ENCODE measurements at places on chromosomes 1 and 21.

DNA sequence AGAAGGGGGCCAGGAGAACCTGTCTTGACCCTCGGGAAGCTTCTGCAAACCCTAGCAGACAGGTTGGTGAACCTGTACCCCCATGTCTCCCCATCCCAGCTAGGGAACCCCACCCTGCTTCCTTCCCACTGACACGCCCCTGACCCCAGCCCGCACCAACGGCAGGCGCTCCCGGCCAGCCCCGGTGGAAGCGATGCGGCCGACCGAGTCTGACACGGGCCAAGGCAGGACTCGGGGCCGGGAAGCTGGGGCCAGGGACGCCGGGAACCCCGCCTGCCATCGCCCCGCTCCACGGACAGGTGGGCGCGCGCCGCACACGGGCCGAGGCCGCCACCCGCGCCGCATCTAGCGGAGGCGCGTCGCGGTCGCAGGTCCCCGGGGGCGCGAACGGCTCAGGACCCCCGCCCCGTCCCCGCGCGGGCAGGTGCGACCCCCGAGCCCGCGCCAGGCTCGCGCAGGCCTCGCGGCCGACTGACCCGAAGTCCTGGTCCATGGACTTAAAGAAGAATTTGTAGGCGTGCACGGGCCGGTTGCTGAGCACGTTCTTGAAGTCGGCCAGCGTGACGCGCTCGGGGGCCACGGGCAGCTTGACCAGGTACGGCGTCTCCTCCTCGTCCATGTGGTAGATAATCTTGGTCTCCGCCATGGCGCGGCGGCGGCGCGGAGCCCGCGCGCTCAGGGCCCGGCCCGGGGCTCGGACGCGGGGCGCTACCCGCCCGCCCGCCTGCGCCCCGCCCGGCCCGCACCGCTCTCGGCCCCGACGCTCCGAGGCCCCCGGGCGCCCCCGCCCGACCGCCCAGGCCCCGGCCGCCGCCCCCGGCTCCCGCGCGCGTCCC is 580 bp downstream of the DVL1 start:
- no peak for DNase-seq

DNA sequence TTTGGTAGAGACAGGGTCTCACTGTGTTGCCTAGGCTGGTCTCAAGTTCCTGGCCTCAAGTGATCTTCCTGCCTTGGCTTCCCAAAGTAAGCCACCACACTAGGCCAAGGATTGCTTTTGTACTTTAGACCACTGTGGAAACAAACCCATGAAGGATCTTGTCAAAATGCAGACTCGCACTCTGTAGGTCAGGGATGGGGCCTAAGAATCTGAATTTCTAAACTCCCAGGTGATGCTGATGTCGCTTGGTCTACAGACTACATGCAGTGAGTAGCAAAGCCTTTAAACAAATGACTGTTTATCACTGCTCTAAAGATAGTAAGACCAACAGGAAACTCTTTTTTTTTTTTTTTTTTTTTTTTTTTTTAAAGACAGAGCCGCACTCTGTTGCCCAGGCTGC is 54.1 kb upstream of the MUTYH start:
- peak; percentile 27 for DNase-seq

GRCh38 chr21:31251686-31252085 is 92.4 kb downstream of the TIAM1 start:
- no peak for DNase-seq

GRCh38 chr1:41152622-41153044 is 89.5 kb downstream of the SCMH1 start:
- no peak for DNase-seq

DNA sequence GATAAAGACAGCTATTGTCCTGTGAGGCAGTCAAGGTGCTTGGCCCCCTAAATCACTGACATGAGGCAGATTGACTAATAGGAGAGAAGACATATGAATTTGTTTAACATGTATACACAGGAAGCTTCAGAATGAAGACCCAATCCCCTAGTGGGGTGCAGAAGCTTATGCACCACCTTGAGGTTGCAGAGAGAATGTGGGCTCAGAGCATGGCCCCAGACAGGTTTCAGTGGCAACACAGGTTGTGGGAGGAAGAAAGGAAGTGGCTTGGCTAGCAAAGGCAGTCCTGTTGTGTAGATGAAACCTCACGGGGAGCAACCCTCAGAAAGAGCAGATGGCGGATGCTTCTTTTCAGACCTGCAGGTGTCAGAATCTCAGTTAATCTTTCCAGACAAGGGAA is 37.0 kb upstream of the PARP1 start:
- DNase-seq, result peak; percentile 77
